Natural killer cell treated with Interleukin-12 subunit alpha and Interleukin-12 subunit beta and Interleukin-15 and Interleukin-18, amount 100 ng/mL, for 72 hours (primary cell): ENCODE measurements at places on chromosomes 11 and 22. TPM values are rescaled to one million over a fixed set of nuclear protein-coding genes. Genes with fewer than 3 reads are reported as not detected.

DNA sequence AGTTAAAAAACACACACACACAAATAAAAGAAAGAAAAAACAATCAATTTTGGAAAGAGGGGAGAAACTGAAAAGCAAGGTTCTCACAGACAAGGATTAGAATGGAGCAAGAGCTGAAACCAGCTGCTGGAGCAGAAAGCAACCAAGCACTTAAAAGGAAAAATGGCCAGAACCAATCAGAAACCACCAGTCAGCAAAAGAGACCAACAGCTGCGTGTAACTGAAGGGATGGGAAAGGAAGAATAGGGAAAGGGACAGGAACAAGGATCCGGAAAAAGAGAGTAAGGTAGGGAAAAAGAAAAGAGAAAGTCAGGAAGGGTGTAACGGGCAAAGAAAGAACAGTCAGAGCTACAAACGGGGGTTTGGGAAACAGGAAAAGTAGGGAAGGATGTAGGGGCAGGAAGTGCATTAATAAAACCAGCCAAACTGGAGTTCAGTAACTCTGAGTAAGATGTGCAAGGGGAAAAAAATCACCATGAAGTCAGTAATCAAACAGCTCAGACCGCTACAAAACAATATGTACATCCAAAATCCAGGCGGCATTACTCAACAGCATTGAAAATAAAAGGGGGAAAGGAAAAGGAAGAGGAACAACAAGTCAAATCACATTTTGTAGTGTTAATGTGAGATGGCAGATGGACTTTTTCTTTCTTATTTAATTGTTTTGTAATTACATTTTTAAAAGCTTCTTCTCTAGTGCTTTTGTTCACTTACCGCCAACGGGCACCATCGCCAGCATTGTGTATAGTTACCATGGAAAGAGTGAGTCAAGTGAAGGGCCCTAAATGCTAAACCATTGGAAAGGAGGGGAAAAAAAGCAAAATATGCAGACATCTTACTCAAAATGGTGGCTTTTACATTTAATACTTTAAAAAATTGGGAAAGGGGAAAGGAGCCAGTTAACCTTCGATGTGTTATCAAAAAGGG, 49.2 kb downstream of the APOL5 start:
- no peak for DNase-seq
- H3K4me3 ChIP-seq = no peak overlapping the region
- no peaks in the 10 kb centered on the region for H3K4me1 ChIP-seq
- H3K27ac ChIP-seq = no peak overlapping the region
- peaks cover 23% of the 10 kb centered on the region for H3K27me3 ChIP-seq

DNA sequence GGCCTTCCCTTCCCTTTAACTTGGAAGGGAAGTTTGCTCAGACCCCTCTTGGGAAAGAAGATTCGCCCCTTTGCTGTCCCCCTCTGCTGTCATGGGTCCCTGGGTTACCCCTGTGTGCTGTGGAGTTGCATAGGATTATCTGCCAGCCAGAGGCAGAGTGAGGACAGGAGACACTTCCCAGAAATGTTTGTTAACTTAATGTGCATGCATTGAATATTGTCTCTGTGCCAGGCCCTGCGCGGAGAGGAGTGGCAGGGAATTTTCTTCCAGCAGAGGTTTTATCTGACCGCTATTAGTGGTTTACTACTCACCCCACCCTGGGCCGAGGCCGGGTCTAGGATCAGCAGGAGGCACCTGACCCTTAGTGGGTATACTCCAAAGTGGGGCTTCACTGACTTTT, 894.8 kb downstream of the TBC1D22A start:
- H3K36me3 ChIP-seq = no peaks in the 10 kb centered on the region
- no peak overlapping the region for H3K4me3 ChIP-seq
- no peak overlapping the region for H3K27ac ChIP-seq

- peaks cover 34% of the 10 kb centered on the region for H3K36me3 ChIP-seq
- peaks cover 34% of the 10 kb centered on the region for H3K27me3 ChIP-seq
- DNase-seq = no peak
These were observed 79.2 kb downstream of the BRD1 start for GRCh38 chr22:49748514-49748913.

DNA sequence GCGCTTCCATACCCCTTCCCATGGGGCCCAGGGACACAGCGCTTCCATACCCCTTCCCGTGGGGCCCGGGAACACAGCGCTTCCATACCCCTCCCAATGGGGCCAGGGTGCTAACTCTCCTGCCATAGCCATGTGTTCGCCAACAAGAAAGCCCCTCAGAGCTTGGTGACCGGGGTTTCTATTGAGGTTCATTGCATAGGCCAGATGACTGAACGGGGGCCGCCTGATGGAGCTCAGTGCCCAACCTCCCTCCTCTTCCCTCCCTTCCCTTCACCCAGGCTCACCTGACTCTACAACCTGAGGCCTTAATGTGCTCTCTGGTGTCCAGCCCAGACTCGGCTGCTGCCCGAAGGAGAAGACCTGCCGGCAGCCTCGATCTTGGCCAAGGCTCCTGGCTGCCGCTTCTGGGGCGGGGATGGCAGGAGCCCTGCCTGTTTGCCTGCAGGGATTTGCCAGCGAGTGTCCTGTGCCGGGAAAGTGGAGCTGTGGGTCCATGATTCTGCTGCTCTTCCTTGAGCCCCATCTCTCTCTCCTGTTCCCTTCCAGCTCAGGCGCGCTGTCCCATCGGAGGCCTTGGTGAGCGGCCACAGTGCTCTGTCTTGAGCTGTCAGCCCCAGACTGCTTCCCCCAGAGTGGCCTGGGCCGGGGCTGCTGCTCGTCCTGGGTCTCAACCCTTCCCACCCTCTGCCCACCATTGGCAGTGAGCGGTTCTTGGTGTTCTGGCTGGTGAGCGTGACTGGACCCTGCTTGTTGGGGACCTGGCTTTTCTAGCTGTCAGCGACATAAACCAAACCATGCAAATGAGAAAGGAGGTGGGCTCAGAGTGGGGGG, 267.0 kb downstream of the TBC1D22A start:
- peaks cover 16% of the 10 kb centered on the region for H3K4me1 ChIP-seq
- H3K36me3 ChIP-seq = no peaks in the 10 kb centered on the region
- no peak overlapping the region for H3K4me3 ChIP-seq
- DNase-seq = no peak
- H3K27me3 ChIP-seq = no peaks in the 10 kb centered on the region

Gene BIRC3
- 75.6 TPM for total RNA-seq
